PC-9 (cell line): ENCODE measurements at places on chromosomes 7 and 10. TPM values are rescaled to one million over a fixed set of nuclear protein-coding genes. Genes with fewer than 3 reads are reported as not detected.
A peak's percentile ranks its signal among the peaks of the same experiment; 100 is the strongest.

GRCh38 chr7:55641811-55642210 is 69.5 kb upstream of the VOPP1 start:
- DNase-seq: peak; percentile 60

GRCh38 chr7:103413407-103413806 is 32.6 kb downstream of the SLC26A5 start:
- DNase-seq: no peak

GRCh38 chr7:80186721-80187120 is 52.1 kb downstream of the GNAI1 start:
- DNase-seq: no peak

DNA sequence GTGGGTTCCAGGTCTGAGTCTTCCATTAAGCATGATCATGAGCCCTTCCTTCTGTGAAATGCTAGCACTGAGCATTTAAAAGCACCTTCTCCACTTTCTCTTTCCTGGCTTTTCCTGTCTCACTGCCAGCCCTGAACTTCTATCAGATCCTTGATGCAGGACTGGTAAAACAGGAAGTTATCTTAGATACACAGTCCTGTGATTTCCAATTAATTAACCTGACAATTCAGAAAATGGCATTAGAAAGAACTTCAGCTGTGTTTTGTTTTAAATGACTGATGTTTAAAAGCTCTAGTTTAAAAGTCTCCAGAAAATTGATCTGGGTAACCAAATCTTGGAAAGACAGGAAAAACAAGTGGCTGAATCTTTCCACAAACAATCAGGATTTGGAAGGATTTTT is 79.0 kb upstream of the MACROH2A2 start:
- DNase-seq: no peak

Gene SNX8
- 73.9 and 102 TPM in 2 replicates for total RNA-seq

GRCh38 chr10:49109669-49110340 is 5.5 kb downstream of the VSTM4 start:
- peak; percentile 10 for DNase-seq

Gene COL17A1
- total RNA-seq: 31.6 and 41.3 TPM in 2 replicates

- no peak for DNase-seq
These were observed 36.3 kb downstream of the HACD1 start for GRCh38 chr10:17580885-17581284.

- DNase-seq: no peak
These were observed 161.9 kb downstream of the GRK5 start for GRCh38 chr10:119368991-119369869.

DNA sequence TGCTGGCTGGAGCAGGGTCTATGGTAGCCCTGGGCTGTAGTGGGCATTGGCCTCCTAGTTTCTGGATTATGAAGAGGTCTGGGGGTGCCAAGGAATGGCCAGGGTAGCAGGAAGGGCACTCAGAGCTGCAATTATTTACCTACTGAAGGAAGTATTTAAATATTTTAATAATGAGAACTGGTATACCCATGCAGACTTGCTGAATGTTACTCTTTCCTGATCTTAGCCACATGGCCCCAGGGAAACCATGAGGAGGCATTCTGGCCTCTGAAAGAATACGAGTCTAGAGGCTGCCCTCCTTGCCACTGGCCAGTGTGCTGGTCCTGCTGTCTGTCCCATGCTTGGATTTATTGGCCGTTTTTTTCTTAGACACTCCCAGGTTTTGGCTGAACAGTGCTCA is 599.7 kb downstream of the LRMDA start:
- DNase-seq: no peak

GRCh38 chr7:22896917-22897316 is 74.3 kb upstream of the TOMM7 start:
- DNase-seq: no peak

- DNase-seq: no peak
These were observed 2.9 kb upstream of the WDFY4 start for GRCh38 chr10:48681740-48682139.

GRCh38 chr10:84901885-84902284 is 573.5 kb downstream of the CCSER2 start:
- DNase-seq: no peak

Gene CYTH3
- 78.8 and 84.4 TPM in 2 replicates for total RNA-seq

Gene POLR2J2
- 16.4 and 17.6 TPM in 2 replicates for total RNA-seq
